ENCODE measurements at places on chromosomes 12 and 14.

- no peak for DNase-seq
Observed at GRCh38 chr12:57309420-57309819, 58.4 kb upstream of the STAC3 start.

GRCh38 chr12:114995891-114996290 is 311.9 kb upstream of the TBX3 start:
- no peak for DNase-seq

DNA sequence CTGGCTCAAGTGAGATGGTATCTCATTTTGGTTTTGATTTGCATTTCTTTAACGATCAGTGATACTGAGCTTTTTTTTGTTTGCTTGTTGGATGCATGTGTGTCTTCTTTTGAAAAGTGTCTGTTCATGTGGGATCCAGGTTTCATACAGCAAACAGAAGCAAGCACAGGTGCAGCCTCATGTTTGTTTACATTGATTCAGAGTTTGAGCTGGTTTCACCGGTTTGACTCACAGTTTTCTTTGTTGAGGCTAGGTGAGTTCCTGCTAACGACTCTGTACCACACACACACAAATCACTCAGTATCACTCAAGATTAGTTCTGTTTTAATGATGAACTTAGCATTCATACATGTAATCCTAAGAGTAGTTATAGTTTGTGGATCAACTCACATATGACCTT is 3.7 kb downstream of the OR10G2 start:
- no peak for DNase-seq

GRCh38 chr12:122243965-122244364 is 18.1 kb upstream of the DIABLO start:
- DNase-seq: no peak

DNA sequence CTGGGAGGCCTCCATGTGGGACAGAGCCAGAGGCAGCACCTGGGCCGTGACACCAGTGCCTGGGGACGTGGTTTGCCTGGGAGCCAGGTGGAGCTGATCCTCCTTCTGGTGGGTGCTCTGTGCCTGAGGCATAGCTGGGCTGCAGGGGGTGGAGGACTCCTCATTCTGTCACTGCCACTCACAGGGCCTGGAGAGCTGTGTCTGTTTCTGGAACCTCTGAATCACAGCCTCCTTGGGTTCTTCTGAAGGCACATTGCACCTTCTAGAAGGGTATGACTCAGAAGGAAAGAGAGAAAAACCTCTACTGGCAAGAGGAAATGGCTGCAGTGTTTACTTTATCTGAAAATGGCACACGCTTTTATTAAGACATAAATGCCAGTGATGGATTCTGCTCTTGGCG is 659.8 kb downstream of the VRK1 start:
- no peak for DNase-seq
